ENCODE measurements at places on chromosomes 1 and 21.

- DNase-seq: no peak
Observed at GRCh38 chr1:76593618-76594017, 273.7 kb upstream of the ST6GALNAC5 start.

- no peak for DNase-seq
Observed at GRCh38 chr1:235079443-235080296, 49.0 kb downstream of the TOMM20 start.

DNA sequence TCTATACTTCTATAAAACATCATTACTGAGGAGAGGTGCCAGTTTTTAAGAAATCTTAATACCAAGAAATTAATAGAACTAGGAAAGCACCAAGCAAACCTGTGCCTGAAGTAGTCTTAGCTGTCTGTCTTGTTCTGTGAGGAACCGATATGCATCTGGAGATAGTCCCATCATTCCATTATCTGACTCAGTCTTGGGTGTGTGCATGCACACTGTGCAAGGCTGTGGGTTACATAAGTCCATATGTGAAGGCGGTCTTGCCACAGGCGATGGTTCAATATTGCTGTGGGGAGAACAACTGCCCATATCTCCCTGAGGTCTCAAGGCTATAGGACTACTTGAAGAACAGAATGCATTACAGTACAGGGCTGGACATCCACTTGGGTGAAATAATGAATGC, 33.8 kb downstream of the STIL start:
- DNase-seq: no peak

- DNase-seq: no peak
Observed at GRCh38 chr1:109370712-109371340, 26.9 kb downstream of the SORT1 start.

DNA sequence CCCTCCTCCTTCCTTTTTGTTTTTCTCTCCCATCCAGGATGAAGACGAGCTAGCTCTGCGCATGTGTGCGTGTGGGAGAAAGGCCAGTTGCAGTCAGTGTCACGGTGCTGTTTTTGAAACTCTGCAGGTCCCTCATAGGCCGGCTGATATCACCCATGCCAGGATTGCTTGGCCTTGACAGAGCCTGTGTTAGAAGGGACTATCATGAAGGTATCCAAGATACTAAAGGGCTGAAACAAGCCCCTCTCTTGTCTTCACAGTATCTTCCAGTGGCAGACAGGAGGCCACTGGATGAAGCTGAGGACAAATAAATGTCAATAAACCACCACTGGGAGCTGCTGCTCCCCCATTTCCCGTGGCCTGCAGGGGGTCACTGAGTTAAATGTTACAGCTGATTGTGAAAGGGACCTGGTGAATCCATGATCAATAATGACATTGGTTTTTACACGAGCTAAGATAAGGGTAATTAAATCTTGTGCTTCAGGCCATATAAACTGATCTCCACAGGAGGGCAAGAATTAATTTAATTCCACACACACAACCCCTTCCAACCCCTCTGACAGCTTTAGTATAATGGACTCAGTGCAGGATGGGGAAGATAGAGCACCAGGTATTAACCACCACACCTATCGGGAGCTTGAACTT, 64.6 kb upstream of the TARBP1 start:
- no peak for DNase-seq

DNA sequence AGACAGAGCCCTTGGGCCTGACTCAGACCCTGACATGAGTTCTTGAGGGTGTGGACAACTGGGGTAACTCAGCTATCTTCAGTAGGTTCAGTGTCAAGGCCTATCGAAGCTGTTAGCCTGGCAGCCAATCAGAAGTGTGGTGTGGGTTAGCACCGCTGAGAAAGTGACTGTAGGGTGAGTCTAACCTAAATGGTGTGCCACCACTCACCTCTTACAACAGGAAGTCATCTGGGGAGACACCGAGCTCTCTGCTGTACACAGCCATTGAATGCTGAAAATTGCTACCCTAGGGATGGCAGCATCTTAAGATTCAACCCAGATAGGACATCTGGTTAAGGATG, 44.6 kb downstream of the RASSF5 start:
- DNase-seq: no peak

DNA sequence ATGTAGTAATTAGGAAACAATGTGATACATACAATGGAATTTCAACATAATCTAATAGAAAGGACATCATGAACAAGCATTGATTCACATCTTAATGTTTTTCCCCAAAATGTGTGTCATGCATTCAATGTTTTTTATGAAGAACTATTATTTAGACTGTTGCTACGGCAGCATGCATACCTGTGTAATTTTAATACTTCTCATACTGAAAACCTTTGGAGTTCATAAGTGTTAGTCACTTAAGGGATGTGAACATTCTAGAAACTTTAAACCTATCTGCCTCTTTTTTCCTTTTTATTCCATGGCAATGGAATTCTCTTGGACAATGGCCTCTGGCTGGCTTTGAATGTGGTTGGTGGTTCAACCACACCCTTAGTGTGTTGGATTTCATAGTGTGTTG, 48.6 kb downstream of the TMPRSS15 start:
- no peak for DNase-seq

- DNase-seq: peak; percentile 8
Observed at GRCh38 chr1:177209357-177209756, 38.6 kb downstream of the BRINP2 start.

- DNase-seq: no peak
Observed at GRCh38 chr1:197252973-197253372, 15.1 kb upstream of the CRB1 start.

DNA sequence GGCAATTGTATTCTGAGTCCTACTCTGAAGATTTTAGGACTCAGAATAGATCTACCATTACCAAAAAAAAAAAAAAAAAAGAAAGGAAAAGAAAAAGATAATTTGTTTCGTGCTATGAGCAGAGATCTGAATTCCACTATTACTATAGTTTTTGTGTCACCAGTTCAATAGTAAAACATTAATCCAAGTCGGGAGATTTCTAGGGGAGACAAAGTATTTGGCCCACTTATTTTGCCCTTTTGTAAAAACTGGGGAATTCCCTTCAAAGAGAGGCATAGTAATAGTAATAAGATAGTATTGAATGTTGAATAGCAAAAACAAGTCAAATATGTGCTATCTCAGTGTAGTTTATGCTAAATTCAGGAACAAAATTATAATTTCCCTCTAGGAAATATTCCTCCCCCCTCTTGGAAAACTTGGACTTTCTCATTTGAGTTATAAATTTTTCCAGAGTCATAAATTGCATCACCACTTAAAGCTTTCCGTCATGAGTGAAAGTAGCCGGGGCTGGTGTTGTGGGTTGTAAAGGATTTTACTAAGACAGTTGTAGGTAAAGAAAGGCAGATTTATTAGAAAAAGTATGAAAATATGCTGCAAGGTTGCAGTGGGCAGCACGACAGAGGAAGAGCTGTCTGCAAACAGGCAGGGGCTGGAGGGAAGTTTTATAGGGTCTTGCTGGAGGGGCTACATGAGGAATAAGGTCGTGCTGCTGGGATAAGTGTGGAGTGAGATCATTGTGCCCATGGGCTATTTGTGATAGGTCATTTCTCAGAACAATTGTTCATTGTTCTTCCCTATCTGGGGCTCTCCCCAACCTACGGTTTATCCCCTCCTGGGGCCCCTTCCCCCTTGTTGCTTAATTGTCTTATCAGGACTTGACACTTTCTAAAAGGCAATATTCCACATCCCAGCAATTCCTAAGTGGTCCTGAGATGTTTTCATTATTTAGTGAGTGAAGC, 1009.9 kb downstream of the PLA2G4A start:
- DNase-seq: no peak

GRCh38 chr1:192159781-192160180, 1.5 kb downstream of the RGS18 start:
- no peak for DNase-seq

DNA sequence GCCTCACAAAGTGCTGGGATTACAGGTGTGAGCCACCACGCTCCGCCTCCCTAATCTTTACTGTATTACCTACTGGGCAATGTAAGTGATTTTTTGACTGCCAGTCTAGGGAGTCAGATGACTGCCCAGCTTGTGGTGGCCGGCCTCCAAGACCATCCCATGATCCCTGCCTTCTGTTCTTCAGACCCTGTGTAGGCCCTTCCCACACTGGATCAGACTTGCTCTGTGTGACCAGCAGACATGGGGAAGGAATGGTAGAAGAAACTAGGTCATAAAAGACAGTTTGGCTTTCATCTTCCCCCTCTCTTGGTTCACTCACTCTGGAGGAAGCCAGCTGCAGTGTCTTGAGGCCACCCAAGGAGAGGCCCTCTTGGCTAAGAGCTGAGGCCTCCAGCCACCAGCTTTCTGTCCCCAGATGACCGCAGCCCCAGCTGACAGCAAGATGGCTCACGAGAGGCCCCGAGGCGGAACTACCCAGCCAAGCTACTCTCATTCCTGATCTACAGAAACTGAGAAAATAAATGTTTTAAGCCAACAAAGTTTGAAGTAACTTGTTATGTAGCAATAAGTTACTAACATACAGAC, 14.5 kb upstream of the CBR3 start:
- DNase-seq: no peak

DNA sequence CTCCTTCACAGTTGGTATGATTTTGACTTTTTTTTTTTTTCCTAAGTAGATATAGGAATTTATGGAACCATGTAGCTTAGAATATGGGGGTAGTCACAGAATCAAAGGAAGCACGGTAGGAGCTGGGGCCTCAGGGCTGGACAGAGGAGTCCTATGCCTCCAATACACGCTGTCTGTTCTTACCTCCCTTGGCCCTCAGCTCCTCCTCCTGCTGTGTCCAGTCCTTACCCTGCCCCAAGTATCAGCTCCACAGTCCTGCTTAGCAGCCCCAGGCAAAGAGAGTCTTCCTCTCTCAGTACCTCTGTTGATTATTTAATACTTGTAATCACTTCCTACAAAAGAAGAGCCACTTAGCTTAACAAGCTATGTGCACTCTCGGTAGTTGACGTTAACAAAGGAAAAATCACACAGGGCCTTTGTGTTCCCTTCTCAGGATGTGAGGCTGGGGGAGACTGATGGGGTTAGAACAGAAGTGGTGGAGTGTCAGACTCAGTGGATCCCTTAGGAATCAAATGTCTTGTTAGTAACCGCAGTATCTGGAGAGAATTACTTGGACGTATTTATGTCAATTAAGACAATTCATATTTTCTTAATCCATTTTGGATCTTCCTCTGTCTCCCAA, 292.3 kb downstream of the HHAT start:
- DNase-seq: no peak

- no peak for DNase-seq
Observed at GRCh38 chr1:230285351-230285750, 140.8 kb downstream of the PGBD5 start.

DNA sequence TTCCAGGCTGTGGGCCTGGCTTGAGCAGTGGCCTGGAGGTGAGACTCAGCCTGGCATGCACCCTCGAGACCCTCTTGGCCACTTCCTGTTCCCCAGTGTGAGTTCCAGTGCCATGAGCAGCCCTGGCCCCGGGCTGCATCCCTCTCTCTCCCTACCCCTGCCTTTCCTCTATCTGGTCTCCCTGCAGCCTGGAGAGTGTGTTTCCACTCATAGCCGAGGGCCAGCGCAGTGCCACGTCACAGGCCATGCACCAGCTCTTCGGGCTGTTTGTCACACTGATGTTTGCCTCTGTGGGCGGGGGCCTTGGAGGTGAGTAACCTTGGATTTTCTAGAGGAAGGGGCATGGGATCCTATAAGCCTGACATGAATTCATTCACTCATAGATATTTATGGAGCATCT, 13.6 kb downstream of the RHBG start:
- DNase-seq: no peak

GRCh38 chr1:203044546-203045250, 18.4 kb downstream of the PPFIA4 start:
- DNase-seq: no peak

DNA sequence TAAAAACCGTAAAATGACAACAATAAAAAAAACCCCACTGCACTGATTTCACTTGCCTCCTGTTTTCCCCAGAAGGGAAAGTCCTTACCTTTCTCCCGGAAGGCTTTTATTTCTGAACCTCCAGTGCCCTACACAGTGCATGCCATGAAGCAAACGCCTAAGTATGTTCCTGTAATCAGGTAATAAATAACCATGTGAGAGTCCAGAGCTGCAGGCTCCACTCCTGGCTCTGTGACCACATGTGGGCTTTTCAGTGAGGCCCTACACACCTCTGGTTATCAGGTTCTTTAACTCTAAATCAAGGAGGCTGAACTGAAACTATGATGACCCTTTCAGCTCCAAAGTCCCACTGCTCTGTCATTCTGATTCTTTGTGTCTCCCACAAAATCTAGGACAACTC, 20.8 kb upstream of the NR5A2 start:
- no peak for DNase-seq

- no peak for DNase-seq
Observed at GRCh38 chr21:41148798-41149197, 19.2 kb upstream of the BACE2 start.

GRCh38 chr1:53331446-53332185, 3.7 kb upstream of the LRP8 start:
- DNase-seq: no peak

- DNase-seq: no peak
Observed at GRCh38 chr1:239268007-239268406, 118.4 kb upstream of the CHRM3 start.

GRCh38 chr1:225908773-225909172, 15.3 kb downstream of the PYCR2 start:
- DNase-seq: no peak

DNA sequence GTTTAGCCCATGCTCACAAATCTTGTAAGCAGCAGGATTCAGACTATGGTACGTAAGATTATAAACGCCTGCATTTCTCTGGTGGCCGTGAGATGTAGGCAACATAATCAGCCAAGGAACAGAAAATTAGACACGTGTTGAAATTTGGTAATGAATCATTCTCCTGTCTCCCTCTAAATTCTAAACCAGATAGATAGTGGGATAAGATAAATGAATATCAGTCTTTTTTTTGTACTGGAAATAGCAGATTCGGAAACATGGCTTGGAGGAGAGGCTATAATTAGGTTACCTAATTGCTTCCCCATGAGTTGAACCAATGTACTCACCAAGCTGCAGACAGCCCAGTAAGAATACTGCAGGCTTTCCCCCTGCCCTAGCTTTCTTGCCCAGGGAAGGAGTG, 172.3 kb downstream of the TGFB2 start:
- no peak for DNase-seq

GRCh38 chr1:46942086-46942485, 810 bp upstream of the CYP4A11 start:
- DNase-seq: no peak

DNA sequence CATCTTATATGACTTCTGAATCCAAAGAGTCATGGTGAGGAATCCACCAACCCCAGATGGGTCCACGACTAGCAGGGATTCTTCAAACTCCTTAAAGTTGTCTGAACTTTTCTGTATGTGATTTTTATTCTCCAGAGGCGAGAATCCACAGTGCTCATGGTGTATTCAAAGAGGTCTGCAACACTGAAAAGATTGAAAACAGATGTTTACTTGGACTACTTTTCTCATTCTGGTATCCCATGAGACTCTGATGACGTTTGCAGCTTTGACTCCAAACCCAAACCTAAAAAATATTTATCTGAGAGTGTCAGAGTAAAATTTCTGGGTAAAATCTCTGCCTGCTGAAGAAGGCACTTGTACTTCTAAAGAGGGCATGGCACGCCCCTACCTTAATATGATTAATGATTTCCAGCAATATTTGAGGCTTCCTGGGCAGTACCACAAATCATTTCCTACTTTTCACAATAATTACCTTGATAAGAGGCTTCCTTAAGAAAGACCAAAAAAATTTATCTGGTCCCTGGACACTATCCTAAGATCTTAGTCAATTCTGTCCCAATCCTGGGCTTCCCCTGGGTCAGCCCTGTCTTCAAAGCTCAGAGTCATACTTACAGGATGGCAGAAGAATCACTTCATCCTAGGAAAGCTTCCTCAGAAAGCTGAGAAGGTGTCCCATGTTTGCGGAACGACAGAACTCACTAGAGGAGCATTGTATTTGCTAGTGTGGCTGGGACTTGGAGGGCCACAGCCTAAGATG, 76.5 kb upstream of the MAP10 start:
- no peak for DNase-seq
